ENCODE measurements at places on chromosomes 16 and 17.

DNA sequence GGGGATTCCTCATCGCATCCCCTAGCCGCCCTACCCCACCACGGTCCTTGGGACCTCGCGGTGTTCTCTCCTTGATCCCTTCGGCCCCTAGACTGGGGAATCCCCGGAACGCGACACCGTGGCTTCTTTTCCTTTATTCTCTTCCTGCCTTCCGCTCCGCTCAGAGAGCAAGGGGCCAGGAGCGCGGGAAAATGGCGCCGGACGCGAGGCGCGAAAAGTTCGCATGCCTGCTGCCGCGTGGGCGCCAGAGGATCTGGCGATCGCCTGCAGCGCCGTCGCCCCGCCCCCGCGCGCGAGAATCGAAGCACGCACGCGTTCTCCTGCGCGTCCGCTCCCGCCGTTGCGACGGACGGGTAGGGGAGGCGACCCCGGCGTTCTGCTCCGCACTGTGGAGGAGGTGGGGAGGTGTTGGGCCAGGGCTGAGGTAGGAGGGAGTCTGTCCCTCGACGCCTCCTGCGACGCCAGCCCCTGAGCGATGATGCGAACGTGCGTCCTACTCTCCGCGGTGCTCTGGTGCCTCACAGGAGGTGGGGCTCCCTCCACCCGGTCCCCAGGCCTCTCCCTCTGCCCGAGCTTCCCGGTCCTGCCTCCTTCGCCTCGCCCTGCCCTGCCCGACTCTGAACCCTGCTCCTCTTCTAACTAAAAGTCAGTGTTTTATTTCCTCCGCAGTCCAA is at the start of gene ZPBP2:
Gene ZPBP2 (plus strand): TSS at position 323 of the 674 bp plus-strand sequence. CDS start 153 bp downstream, at position 476.
- no peak for DNase-seq

DNA sequence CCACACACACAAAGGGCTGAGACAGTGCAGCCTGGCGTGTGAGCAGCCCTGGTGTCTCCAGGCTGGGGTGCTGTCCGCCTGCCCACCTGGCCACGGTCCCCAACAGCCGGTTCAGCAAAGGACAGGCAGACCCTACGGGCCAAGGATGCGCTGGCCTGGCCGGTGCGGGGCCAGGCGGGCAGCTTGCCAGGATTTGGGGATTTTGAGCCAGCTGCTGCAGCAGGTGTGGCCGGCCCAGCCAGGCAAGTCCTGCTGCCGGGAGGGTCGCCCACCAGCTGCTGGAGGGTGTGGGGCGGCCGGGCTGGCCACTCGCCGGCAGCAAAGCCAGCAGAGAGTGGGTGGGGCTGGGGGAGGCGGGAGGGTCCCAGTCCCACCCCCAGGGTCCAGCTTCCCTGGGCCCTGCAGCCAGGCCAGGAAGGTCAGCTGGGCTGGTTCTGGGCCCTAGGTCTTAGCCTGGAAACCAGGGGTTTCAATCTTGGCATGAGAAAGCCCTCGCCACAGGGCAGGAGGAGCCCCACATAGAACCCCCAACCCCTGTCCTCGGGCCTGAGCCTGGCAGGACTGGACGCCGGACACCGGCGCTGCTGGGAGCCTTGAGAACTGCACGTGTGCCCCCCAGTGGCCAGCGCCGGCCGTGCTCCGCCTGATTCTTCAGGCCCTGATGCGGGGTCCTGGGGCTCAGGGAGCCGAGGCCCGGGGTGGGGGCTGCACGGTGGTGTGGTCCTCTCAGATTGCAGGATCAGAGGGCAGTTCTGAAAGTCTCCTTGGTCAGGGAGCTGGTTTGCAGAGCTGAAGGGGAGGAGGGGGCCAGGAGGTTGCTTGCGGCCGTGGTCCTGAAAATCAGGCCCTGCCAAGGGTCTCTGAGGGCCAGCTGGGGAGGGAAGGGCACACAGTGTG is 17.6 kb upstream of the SSTR5 start:
- DNase-seq: no peak

DNA sequence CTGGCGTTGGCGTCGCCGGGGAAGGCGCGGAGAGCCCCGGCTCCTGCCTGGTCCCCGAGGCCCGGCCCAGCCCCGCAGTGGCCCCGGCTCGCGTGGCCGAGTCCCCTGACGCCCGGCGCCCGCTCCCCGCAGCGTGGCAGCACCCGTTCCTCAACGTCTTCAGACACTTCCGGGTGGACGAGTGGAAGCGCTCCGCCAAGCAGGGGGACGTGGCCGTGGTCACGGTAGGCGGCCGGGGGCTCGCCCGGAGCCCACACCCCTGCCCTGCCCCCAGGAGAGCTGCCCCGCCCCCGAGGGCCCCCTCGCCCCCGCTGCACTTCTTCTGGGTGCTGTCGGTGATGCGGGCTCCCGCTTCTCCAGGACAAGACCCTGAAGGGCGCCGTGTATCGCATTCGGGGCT is 466 bp downstream of the WDR90 start:
- DNase-seq: no peak

- DNase-seq: no peak
Observed at GRCh38 chr16:21001262-21001661, 100.7 kb downstream of the LYRM1 start.

- no peak for DNase-seq
Observed at GRCh38 chr17:79011451-79012147, 2.0 kb upstream of the CANT1 start.

- no peak for DNase-seq
Observed at GRCh38 chr16:76756423-76756822, 434.6 kb upstream of the MON1B start.

DNA sequence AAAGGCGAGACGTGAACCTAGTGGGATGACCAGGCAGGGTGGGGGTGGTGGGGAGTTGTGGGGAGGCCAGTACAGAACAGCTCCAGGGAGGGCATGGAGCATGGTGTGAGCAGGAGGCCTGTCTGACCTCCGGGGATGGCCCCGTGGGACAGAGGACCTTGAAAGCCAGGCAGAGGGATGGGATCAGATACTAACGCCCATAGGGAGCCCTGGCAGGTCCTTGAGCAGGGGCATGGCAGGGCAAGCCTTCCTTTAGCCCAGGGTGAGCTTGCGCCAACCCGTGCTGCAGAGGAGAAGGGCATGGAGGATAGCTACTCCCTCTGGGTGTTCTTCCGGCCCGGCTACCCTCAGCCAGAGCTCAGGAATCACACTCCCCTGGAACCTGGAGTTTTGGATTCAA is 35.3 kb downstream of the TMEM235 start:
- DNase-seq: no peak

DNA sequence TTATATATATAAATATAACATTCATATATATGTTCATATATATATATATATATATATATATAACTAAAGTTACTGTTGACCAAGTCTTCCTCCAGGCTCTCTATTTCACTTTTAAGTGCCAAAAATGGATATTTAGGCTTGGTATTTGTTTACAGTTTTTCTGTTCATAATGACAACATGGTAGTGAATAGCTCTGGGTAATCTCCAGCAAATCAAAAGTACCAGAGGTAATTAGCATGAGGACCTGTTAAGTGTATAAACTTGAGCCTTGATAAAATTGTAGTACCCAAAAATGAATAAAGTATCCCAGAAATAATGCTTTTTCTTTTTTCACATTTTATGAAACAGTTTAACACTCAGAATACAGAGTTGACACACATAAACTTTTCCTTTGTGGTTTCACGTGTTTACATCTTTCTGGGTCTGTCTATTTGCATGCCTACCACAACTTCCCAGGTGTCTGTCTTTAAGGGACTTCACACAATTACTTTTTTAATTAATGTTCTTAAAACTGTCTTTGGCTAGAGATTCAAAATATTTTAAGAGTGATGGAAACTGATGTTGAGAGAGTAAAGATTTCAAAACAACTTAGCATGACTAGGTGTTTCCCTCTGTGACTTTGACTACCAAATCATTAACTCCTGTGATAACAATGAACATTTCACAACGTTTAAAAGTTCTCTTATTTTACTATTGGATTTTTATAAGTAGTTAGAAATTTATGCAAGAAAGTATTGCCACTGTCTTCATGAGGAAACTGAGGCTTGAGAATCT is 47.9 kb downstream of the RABEP1 start:
- DNase-seq: no peak

DNA sequence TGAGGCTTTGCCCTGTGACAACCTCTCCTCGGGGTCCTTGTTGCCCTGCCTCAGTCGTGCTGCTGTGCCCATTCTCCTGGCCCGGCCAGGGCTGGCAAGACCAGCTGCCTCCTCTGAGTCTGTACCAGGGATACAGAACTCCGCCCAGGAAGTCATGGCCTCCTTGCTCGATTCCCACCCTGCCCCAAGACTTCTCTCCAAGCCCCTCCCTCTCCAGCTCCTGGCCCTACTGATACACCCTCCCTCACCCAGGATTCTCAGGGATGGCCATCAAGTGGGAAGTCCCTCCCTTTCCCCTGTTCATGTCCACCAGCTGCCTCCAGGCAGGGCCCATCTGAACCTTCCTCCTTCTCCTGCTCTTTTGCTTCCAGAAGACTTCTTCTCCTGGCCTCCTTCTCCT is 11.2 kb upstream of the TMEM208 start:
- no peak for DNase-seq

DNA sequence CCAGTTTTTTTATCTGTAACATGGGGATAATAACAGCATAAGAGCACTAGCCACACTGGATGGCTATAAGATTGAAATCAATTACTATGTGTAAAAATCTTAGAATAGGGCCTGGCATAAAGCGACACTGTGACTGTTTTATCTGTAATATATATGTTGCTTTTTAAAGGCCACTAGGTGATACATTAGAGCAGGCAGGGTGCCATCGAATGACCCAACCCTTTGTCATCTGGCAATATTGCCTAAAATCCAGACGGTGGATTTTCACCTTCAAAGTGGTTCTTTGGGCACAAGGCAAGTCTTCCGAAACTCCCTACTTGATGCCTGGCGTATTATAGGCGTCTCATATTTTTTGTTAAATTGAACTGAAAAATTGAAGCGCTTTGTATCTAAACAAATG is 69.1 kb downstream of the PRKCA start:
- no peak for DNase-seq

DNA sequence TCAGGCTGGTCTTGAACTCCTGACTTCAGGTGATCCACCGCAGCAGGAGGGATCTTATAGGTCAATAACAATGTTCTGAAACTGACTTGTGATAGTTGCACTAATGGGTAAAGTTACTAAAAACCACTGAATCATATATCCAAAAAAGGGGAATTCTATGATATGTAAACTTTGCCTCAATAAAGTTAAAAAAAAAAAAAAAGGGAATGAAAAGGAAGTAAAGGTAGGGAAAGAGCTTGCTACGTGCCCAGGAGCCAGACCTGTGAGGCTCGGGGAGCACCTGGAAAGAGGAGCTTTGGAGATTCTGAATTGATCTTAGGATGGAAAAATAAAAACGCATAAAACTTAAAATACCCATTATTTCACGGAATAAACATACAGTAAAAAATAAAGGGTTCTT is 20.8 kb upstream of the TRAP1 start:
- DNase-seq: no peak

Data from NCI-H2227 treated with DMSO at 0.1 percent for 48 hours (cell line).